RCC 7860 (cell line): ENCODE measurements at places on chromosomes 3 and 15.

- no peak for DNase-seq
These were observed 118.9 kb downstream of the RFTN1 start for GRCh38 chr3:16394639-16395038.

DNA sequence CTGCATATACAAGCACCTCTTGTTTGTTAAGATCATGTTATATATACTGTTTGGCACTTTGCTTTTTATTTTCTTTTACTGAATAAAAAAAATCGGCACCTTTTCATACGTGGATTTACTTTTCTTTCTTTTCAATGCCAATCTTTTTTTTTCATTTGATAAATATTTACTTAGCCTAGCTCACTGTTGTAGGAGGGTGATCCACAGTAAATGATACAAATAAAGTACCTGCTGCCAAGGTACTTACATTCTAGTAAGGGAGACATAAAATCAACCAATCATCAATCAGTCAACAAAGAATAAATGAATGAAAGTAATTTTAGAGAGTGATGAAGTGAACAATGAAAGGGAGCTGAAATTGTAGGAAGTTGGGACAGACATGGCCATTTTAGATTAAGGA lies 18.3 kb downstream of the GNB5 start:
- no peak for DNase-seq

DNA sequence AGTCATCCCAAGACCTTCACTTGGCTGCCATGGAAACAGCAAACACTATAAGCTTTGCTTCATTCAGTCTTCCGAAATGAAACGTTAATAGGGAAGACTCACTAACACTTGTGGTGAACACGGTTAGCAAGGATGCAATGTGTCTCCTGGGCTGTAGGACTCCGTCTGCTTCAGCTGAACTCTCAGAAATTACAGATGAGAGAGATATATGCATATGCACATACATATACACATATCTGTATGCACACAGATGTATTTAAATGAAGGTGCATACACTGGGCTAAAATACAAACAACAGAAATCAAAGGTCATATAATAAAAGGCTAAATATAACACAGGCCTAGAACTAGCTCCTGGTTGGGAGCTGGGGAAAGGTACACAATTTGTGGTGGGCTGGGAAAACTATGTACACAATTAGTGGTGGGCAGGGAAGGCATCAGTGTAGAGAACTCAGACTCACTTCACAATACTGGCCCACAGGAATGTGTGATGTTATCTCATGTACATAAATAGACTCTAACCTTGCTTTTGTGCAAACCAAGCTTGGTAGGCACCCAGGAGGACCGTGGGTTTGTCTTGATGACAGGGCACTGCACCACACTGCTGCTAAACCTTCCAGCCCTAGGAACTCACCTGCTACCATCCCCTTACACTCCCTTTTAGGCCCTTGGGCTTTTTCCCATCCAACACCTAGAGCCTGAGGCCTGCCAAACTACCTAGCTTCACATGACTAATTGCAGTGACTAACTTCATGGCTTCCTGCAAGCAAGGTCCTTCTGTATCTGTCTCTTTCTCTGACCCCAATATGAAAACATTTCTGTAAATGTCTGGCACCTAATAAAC lies 873.1 kb downstream of the NSUN3 start:
- no peak for DNase-seq

- no peak for DNase-seq
These were observed 19.1 kb upstream of the LAMP3 start for GRCh38 chr3:183181606-183182005.

DNA sequence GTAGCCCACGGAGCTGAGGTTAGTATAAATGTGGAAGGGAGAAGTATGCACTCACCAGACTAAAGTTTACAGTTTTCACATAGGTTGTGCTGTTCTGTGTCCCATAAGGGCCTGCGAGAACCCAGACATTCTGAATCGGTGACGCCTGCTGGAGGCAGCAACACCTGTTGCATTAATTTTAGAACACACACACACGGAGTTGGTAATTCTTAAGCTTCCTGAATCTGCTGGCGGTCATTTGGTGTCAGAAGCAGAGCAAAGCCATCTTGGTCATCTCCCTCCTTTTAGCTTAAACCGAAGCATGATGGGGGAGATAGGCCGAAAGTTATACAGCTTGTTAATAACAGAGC lies 41.1 kb upstream of the AP3B2 start:
- no peak for DNase-seq

DNA sequence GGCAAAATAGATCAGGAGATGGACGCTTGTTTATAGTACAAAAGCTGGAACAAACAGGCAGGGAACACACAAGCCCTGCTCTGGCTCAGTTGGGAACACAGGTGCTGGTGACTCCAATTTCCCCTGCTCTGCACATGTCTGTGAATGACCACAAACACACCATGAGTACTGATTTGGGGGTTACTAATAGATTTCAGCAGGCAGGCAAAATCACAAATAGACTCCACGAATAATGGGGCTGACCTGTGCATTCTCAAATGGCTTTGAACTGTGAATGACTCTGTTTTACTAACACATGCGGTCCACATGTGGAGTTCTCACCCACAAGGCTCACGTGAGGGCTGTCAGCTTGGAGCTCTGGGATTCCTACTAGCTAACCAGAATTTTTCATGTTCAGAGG lies 3.9 kb downstream of the RTP3 start:
- DNase-seq = no peak

DNA sequence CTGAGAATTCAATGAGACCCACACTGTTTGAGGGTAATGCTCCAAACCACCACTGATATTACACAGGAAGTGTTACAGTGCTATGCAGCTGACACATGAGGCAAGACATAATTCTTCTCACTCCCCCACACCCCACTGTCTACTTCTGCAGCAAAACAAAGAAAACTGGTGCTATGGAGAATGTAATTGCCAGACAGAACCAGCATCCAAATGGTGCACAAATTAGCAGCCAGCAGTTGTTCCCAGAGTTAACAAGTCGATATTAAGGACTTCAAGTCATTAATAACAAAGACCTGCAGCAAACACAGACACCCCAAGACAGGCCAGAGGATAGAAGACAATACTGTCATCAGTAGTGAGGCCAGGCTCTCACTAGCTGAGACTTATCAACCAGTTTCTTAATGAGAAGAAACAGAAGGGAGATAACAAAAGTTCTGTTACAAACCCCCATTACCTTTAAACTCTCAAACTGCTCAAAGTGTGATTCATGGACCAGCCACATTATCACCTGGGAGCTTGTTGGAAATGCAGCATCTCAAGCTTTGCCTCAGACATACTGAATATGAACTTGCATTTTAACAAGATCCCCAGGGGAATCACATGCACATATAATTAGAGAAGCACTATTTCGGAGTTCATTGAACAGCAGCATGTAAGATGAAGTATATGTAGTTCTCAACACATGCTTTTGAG lies 58.7 kb upstream of the FNDC3B start:
- no peak for DNase-seq

GRCh38 chr3:182710557-182711157 lies 82.6 kb upstream of the ATP11B start:
- peak; percentile 20 for DNase-seq

DNA sequence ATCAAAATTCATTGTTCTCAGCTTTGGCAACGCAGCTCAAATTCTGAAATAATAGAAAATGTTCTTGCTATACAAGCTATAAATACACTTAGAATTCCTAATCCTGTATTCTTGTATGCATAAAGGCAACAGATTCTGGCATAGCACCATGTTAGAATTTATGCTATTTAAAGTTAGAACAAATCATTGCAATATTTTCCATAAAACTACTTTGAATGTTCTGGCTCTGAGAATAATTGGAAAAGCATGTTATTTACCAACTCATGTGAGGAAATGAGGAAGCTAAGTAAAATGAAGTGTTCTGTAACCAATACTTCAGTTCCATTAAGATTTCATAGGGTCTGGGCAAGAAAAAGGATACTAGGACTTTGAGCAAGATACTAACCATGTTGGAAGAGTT lies 888.9 kb downstream of the SQOR start:
- no peak for DNase-seq

GRCh38 chr15:73934281-73934680 lies 8.0 kb downstream of the LOXL1 start:
- DNase-seq = no peak

GRCh38 chr3:152159328-152159727 lies 109.4 kb upstream of the MBNL1 start:
- DNase-seq = peak; percentile 33

GRCh38 chr15:85417276-85417675 lies 36.9 kb downstream of the AKAP13 start:
- no peak for DNase-seq

- no peak for DNase-seq
These were observed 317.0 kb upstream of the TPRG1 start for GRCh38 chr3:188854772-188855149.

DNA sequence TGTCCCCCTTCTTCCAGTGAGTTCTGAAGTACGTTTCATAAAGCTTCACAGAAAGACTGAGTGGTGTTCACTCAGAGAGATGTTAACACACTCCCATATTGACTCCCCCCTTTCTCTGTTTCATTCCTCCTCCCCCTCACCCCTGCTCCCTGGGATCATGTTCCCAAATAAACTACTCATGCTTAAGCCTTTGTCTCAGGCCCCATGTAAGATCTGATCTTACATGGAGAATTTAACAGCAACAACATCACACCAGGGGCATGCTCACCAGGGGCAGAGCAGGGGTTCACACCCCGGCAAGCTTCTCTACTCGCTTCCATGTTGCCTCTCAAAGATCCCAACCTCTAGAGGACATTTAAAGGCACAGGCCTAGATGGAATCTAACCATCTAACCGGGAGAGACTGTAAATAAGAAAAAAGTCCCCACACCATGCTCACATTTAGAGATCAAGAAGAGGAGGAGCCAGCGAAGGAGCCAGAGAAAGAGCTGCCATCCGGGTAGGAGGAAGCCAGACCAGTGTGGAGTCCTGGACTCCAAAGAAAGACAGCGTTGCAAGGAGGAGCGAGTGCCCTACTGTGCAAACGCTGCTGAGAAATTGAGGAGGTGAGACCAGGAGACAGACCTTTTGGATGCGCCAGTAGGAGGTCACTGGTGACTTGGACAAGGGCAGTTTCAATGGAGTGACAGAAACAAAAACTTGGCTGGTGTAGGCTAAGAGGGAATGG lies 21.4 kb upstream of the SRP14 start:
- no peak for DNase-seq

GRCh38 chr3:138230525-138230924 lies 43.4 kb downstream of the ARMC8 start:
- no peak for DNase-seq

GRCh38 chr3:159887911-159888310 lies 100.7 kb upstream of the IL12A start:
- no peak for DNase-seq

- DNase-seq = no peak
These were observed 8.9 kb downstream of the INSYN1 start for GRCh38 chr15:73744293-73744692.

GRCh38 chr3:95048564-95048963 lies 985.7 kb downstream of the NSUN3 start:
- DNase-seq = peak; percentile 36

DNA sequence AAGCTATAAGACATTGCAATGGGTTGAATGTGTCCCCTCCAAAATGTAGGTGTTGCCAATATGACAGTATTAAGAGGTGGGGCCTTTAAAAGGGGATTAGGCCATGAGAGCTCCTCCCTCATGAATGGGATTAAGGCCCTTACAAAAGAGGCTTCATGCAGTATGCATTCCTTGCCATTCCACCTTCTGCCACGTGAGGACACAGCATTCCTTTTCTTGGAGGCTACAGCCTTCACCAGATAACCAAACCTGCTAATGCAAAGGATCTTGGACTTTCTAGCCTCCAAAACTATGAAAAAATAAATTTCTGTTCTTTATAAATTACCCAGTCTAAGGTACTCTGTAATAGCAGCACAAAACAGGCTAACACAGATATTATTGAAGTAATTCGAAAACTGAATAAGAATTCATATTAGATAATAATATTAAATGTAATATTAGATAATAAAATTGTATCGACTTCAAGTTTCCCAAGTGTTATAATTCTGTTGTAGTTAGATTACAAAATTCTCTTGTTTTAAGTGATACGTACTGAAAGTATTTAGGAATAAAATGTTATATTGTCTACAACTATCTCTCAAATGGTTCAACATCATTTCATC lies 29.4 kb upstream of the ATP8B4 start:
- DNase-seq = peak; percentile 55

DNA sequence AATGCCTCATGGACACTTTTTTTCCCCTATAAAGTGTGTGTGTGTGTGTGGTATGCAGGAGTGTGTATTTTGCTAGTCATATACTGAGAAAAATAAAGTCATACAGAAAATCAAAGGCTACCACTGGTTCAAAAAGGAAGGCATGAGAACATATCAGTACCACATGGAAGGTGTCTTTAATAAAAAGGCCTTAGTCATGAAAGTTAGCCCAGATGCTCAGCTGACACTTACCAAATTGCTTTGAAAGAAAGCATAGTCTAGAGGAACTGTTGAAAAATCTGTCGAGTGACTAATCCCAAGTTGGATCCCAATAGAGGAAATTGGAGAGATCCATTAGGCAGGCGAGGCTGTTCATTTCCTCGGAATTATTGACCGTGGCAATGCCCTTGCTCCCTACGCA lies 432.9 kb upstream of the CFAP20DC start:
- no peak for DNase-seq

DNA sequence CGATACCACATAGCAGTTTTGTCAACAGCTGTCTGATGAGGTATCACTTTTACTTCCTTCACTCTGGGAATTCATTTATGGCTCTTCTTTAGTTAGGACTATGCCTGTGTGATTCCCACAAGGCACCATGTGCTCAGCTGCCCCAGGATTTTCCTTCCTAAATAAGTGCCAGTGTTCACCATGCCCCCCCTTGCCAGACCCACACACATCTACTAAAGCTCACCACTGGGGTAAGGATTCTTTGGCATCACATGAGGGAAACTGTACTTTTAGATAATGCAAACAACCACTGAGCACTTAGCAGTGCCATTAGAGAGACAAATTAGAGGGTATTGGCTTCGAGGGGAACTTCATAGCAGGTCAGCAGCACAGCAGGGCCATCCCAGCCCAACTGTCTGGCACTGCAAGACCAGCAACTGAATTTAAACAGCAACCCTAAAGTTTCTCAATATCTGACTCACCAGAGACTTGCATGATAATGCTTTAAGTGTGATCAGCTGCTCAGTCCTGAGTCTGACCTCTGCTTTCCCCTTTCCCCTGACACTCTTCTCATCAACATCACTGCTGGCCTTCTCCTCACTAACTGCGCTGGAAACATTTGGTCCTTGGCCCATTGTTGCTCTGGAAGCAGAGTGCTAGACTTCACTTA lies 114.3 kb downstream of the STAC start:
- no peak for DNase-seq
